ENCODE measurements at places on chromosomes 4 and X.

- no peak for DNase-seq
Observed at GRCh38 chrX:24055043-24055356, 244 bp downstream of the EIF2S3 start.

DNA sequence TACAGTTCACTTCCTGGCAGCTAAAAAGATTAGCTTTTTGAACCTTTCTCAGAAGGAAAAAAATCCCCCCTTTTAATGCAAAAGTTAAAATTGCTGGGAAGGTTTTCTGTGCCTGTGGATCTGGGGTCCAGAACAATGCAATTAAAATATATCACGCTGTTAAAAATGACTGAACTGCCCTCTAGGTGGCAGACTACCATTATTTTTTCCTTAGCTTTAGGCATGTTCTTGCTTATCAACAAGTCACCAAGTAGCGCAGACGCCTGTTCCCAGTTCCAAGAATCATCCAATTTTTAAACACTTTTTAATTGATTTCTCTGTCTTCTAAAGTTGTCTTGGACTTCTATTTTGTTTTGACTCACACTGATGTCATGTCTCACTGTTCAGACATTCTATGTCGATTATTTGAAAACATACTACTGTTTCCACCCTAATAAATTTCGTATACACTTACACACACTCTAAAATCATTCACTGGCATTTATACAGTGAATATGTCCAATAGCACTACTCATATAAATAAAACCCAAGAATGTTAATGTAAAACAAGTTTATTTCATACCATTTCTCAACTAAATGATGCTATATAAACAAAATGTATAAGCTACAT, 661.6 kb downstream of the RAPGEF2 start:
- no peak for DNase-seq

- DNase-seq, result no peak
Observed at GRCh38 chr4:126441173-126442035, 1126.6 kb downstream of the FAT4 start.

DNA sequence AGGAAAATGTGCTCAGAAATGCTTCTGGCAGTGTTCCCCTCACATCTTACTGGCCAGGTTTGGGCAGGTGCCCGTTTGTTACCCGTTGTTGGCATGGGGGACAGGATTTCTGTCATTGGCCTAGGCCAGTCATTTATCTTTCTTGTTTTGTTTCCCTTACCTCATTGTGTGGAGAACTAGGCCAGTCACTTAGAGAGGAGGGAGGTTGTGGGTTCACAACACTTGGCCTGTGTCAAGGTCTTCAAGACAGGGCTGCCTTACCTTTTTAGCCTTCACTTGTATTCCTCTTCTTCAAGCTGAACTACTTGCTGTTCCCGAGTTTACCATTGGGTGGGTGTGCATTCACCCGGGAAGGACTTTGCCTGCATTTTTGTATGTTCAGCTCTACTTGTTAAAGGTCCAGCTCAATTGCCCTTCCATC, 17.7 kb downstream of the SNX25 start:
- DNase-seq, result no peak

- DNase-seq, result no peak
Observed at GRCh38 chr4:65482410-65482809, 187.9 kb downstream of the EPHA5 start.

DNA sequence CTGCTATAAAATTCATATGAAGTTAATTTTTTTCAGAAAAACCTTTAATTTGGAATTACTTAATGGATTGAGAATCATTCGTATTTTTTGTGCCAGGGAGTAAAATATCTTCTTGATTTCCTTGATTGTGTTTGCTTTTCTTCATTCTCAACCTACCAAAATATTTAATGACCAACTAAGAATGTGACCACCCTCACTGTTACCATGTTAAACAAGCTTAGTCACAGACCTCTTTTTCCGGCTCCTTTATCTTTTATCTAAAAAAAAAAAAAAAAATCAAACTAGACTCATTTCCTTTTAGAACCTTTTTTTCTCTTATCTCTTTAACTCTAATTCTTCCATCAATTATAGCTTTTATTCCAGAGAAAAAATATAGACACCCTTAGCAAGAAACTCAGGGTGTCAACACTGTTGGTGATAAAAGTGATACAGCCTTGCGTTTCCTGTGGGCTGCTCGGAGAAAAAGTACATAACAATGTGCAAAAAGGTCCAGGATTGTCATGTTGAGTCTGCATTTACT, 20.6 kb upstream of the HPGDS start:
- no peak for DNase-seq

GRCh38 chrX:446245-446644, 59.5 kb upstream of the PPP2R3B start:
- DNase-seq, result no peak

GRCh38 chrX:39492497-39493162, 605.1 kb downstream of the BCOR start:
- DNase-seq, result peak; percentile 45
